Kidney glomerular epithelial cell (primary cell): ENCODE measurements at places on chromosomes 3 and 15.

GRCh38 chr15:26158176-26158575 lies 295.0 kb upstream of the ATP10A start:
- no peak for DNase-seq

DNA sequence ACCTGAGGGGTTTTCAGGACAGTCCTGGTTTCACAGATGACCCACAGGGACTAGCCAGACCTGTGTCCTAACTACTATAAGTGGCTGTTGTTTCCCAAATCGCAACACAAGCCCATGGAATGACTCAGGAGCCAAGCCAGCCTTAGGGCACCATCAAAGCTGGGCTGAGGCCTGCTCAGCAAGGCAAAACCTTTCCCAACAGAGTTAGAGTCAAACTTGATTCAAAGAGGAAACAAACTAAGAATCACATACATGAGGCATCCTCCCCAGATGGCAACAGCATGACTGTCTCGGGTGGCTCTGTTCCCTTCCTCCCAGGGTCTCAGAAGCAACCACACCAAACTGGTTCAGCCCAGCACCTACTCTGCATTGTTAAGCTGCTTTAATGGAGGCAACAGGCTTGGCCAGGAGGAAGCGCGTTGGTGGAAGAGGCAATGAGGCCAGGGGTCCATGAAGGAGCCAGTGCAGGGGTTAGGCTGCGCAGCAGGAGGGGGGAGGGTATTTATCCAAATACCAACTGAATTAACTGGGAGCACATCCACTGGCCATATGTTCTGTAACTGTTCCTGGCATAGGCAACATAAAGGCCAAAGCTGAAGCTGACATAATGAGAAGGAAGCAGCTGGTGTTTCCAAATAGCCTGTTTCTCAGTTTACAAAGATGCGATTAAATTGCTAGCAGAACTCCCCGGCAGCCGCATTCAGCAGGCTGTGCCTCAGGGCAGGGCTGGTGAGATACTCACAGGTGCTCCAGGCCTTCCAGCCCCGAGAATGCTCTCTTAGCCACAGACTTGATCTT lies 102.4 kb downstream of the LRIG1 start:
- DNase-seq: no peak

DNA sequence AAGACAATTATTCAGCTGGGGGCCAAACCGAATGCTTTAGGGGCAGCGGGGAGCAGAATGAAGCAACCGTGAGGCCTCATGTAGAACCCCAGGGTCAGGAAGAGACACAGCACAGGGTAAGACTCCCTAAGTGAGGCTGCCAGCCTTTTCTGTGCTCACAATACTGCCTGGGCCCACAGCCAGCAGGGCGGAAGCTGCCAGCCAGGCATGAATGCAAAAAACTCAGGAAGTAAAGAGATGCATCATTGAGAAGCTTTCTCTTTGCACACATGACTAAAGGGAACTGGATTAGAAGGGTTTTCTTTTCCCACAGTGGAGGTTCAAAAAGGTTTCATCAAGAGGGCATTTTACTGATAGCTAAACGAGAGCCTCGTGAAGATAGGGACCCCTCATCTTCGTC lies 33.3 kb downstream of the CA12 start:
- peak; percentile 70 for DNase-seq

DNA sequence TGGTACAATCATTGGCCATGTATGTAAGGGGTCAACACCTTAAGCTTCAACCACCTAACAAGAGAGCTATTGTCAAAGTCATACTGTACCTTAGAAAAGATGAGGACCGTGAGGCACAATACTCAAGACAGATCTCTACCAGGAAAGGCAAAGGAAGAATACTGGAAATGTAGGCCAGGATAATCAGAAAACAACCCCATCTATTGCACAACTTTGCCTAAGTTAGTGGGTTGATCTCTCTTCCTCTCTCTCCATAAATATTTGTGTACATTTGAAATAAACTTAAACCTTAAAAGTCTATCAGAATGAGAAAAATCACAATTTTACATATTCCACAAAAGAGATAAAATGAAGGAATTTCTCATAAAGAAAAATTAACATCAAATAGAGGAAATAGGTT lies 556.9 kb downstream of the MECOM start:
- DNase-seq: no peak

- DNase-seq: no peak
These were observed 164.4 kb upstream of the SGO1 start for GRCh38 chr3:20350449-20350848.

DNA sequence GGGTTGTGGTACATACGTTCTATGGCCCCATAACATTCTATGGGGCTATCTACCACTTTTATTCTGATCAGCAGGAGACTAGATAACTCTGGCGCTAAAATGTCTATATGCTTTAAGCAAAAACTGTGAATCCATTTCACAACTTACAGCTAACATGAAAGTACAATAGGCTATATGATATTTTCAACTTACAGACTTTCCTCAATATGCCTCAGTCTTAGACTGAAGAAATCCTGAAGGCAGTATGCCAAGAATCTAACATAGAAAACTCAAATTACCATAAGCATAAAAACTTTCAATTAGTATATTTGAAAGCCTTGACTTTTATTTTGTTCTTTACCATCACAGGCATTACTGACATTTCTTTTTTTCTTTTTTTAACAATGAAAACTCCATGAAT lies 81.4 kb downstream of the CBLB start:
- no peak for DNase-seq

GRCh38 chr15:34717729-34718128 lies 37.1 kb downstream of the GJD2 start:
- no peak for DNase-seq

DNA sequence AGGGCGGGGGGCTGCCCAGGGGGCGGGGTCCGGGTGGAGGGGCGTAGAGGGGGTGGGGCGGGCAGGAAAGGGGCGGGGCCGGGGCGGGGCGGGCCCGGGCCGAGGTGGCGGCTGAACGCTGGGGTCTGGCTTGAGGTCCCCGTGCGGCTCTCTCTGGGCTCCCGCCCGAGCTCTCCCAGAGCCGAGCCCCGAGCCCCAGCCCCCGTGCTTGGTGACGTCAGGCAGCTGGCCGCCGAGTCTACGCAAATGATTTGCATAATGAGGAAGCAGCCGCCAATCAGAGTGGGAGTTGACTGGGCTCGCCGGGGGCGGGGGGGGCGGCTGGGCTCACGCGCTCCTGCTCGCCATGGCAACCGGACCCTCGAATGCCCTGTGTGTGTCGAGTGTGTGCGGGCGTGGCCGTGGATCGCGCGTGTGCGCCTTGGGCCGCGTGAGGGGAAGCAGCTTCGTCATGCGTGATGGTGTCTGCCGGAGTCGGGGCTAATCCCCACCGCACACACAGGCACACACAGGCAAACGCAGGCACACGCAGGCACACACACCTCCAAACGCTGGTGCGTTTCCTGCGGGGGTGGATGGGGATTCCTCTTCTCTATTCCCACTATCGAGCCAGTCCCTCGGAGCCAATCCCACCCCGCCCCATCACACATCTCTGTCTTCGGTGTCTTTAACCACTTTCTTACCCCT lies at the start of gene CELF6:
Gene CELF6 (minus strand): TSS at position 173 of the 687 bp plus-strand sequence. CDS start 283 bp downstream, outside the sequence.
- DNase-seq: peak; percentile 62

DNA sequence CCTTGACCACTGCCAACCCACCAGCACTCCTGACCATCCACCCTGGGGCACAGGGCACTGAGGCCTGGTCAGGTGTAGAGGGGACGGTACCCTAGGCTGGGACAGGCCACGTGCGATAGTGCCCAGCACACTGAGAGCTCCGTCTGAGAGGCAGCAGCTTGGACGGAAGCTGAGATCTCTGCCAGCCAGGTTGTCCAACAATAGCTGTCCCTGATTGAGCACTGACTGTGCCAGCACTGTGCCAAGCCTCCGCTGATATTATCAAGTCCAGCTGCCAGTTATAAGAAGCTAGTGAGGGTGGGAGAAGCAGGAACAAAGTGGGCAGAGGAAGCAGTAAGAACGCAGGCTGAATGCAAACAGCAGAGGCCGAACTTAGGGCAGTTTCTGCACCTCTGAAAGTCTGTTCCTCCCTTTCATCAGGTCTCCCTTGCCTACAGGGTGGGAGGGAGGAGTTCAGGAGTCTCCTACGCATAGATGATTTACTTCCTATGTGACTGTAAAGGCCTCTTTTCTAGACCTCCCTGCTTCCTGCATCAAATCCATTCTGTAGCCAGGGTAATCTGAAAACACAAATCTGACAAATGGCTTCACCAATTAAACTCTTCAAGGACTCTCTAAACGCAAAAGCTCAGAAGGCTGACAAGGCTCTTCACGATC lies 29.7 kb downstream of the MRPS11 start:
- DNase-seq: no peak

DNA sequence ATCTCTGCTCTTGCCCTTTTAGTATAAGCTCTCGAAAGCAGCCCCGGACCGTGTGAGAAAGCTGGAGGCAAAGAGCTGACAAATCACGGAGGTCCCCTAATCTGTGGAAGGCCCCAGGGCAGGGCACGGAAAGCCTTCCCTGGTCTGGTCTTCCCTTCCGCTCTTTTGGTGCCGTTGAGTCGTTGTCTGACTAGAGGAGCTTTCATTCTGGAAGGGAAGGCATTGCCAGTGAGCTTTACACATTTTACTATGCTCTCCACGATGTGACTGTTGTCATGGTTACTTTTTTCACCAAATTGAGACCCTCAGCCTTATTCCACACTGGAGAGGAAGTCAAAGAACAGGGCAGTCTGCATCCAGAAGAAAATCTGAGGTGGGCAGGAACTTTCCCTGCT lies 71.7 kb downstream of the CYP19A1 start:
- DNase-seq: no peak

DNA sequence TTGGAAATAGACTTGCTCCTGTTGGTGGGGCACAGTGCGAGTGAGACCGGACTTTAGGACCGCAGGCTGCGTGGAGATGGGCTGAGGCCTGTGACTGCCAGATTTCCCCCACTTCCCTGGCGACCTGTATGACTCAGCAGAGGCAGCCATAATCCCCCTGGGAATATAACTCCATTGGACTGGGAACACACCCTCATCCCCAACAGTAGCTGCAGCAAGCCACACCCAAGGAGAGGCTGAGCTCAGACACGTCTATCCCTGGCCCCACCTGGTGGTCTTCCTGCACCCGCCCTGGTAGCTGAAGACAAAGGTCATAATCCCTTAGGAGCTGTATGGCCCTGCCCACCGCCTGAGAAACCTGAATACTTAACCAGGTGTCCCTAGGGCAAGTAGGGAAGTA lies 42.6 kb downstream of the DZIP1L start:
- DNase-seq: no peak

DNA sequence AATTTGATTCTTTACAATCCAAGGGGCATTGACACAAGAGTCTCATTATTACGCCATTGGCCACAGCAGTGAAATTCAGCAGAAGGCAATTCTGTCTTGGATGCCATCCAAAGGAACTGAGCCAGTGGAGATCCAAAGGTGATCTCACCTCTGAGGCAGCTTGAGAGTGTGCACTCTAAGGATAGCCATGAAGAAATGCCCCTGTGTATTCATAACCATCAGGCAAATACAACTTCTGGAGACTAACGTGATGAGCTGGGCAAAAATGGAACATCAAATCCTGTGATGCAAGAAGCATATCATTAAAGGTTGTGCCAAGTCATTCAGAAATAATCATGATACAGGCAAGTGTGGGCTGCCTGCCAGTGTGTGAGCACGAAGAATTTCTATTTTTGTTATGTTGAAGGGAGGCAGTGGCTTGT lies 41.4 kb downstream of the ROBO2 start:
- DNase-seq: peak; percentile 89

DNA sequence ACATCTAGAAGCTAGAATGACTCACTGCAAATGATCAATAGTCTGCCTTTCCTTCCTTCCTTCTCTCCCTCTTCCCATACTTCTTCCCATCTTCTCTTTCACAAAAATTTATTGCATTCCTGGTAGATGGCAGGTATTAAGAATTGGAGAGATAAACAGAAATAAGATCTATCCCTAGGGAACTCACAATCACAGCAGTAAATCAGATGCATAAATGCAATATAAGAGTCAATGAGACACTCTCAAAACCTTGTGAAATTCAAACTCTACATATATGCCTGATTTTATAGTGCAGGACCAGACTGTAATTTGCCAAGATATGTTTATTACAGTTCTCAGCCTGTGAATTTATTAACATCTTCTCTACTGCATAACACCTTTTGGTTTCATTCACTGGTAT lies 78.3 kb upstream of the ARL6 start:
- no peak for DNase-seq

- DNase-seq: no peak
These were observed 48.1 kb upstream of the FRMD4B start for GRCh38 chr3:69433969-69434325.

DNA sequence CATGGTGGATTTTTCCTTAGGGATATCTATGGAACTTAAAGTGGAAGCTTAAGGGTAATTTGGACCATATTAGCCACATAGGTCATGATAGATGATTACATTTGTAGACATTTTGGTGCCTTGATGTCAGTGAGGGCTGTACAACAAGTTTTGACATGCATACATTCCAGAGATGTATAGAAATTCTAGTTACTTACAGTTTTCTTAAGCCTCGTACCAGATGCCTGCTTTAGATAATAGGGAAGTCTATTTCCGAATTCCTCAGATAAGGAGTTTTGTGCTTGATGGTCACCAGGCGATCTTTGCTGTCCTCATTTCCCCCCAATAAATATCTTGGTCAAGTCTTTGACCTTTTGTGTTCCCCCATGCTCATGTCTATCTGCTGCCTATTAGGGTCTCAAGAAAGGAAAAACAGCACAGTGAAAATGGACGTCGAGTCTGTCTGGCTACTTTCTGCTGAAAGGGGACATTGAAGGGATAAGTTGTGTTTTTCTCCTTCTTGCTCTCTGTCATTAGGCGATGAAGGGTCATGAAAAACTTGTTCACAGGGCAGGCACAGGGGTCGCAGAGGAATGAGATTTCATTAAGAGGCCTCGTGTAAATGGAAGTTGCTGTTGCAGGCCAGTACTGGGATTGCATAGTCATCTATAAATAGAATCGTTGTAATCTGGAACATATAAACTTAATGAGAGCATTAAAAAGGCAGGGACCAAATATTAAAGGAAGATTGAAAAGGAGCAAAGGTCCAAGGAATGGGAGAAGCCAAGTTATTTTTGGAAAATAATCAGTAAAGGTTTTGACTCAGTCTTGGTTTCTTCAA lies 20.0 kb upstream of the SENP7 start:
- DNase-seq: no peak

DNA sequence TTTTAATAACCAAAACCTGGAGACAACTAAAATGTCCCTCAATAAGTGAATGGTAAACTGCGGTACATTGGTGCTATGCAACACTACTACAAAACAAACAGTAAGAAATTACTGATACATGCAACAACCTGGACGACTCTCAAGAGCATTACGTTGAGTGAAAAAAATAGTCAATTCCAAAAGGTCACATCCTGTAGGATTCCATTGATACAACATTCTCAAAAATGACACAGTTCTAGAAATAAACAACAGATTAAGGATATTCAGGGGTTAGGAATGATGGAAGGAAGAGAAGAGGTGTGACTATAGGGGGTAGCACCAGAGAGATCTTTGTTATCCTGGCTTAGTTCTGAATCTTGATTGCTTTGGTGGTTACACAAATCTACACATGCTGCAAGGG lies 72.2 kb downstream of the ZNF148 start:
- DNase-seq: no peak

GRCh38 chr15:77144026-77144425 lies 73.1 kb upstream of the TSPAN3 start:
- no peak for DNase-seq

GRCh38 chr15:85479071-85479647 lies 98.8 kb downstream of the AKAP13 start:
- DNase-seq: peak; percentile 33

GRCh38 chr15:65869954-65870871 lies 922 bp downstream of the RAB11A start:
- DNase-seq: peak; percentile 49
